Caki2 (cell line): ENCODE measurements at places on chromosomes 12 and 14.
A peak's percentile ranks its signal among the peaks of the same experiment; 100 is the strongest.

DNA sequence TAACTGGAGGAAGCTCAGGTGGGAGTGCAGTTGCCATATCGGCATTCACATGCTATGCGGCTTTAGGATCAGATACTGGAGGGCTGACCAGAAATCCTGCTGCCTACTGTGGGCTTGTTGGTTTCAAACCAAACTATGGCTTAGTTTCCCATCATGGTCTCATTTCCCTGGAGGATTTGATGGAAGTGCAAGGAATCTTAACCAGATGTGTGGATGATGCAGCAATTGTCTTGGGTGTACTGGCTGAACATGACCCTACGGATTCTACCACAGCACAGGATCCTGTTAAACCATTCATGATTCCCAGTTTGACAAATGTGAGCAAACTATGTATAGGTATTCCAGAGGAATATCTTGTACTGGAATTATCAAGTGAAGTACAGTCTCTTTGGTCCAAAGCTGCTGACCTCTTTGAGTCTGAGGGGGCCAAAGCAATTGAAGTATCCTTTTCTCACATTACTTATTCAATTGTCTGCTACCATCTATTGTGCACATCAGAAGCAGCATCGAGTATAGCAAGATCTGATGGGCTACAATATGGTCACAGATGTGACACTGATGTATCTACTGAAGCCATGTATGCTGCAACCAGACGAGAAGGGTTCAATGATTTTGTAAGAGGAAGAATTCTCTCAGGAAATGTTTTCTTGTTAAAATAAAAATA lies 42.9 kb downstream of the RALGAPA1 start:
- no peak for DNase-seq

GRCh38 chr14:68598621-68599447 lies 194.0 kb downstream of the ZFP36L1 start:
- peak; percentile 89 for DNase-seq

GRCh38 chr14:101588286-101588975 lies 27.1 kb downstream of the DIO3 start:
- no peak for DNase-seq

- DNase-seq: no peak
Measured at GRCh38 chr14:65941091-65941490, 528.6 kb downstream of the FUT8 start.

GRCh38 chr12:1115484-1116231 lies 124.6 kb downstream of the ERC1 start:
- peak; percentile 21 for DNase-seq

- DNase-seq: no peak
Measured at GRCh38 chr12:97456571-97457188, 5.9 kb upstream of the RMST start.

DNA sequence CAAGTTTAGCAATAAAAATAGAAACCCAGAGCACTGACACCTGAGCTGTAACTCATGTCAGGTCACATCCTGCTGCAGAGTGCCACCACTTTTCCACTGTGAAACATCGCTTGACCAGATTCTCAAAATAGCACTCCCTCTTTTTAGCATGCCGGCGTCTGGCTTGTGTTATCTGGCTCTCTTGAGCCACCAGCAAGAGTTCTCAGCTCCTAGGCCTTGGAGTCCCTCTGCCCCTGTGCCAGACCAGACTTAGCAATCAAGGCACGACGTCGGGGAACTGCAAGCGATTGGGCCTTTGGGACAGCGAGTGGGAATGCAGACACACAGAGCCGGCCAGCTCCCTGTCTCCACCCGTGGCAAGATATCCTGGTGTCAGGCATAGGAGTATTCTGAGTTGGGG lies 52.5 kb downstream of the SPIC start:
- DNase-seq: no peak

GRCh38 chr12:49945394-49946080 lies 5.0 kb upstream of the AQP2 start:
- DNase-seq: peak; percentile 71

GRCh38 chr12:26761775-26762174 lies 71.2 kb downstream of the ITPR2 start:
- DNase-seq: no peak

DNA sequence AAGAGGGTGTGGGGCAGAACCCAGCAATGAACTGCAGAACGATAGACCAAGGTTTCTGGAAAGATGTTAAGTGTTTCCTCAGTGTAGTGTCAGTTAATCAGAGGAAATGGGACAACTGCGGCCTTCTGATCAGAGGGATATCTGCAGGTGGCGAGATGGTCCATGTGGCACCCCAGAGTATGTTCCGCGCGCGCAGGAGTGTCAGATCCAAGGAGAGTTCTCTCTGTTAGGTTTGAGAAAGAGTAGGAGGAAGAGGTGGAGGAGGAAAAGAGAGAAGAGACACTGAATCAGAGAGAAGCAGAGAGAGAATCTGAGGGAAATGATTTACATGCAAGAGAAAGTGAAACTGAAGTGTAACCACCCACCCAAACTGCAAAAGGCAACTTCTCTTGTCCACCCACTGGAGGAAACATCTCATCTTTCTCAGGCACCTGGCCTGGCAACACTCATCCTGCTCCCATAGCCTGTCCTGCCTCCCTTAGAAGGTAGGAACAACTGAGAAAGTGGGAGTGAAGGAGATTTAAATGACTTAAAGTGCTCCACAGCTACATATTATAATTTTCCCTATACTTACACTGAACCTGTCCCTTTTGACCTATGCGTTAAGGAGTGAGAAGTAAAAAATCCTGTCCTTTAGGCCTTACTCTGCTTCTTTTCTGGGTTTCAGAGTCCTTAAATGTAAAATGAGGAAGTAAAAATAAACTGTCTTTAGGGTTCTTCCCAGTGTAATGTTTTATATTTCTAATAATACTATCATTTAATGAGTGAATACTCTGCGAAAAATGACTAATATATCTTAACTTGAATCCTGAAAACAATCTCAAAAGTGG lies 6.8 kb upstream of the TESPA1 start:
- no peak for DNase-seq

DNA sequence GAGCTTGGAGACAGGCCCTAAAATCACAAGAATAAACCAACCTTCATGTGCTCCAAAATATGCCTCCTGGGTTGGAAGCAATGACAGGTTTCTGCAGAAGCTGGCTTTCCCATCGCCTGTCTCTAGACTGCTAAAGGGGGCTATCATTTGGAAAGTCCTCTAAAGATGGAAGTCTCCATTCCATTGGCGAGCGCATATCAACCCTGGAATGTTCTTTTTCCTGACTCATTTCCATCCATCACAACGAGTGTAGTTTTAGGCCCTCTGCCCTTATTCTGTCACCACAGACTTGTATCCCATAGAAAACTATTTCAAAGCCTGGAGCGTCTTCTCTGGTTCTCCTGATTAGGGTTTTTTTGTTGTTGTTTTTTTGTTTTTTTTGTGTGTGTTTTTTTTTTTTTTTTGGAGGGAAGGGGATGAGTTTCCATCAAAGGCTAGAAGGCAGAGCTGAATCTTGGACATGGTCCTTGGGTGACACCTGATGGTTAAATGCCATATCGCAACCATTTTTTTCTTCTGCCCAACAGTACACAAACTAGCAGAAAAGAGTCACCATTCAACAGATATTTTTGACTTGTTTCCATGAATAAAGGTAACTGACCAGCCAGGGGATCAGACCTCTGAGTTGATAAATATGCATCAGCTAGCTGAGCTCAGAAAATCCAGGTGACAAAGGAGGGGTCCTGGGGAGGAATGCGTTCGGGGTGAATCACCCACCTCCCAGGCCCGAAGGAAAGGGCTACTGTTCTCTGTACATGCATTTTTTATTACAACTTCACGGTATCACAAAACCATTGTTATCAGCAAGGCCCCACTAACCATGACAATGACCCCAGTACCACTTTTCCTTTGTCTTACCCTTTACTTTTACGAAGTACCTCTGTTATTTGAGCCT lies 40.5 kb downstream of the KCNA5 start:
- DNase-seq: peak; percentile 84

DNA sequence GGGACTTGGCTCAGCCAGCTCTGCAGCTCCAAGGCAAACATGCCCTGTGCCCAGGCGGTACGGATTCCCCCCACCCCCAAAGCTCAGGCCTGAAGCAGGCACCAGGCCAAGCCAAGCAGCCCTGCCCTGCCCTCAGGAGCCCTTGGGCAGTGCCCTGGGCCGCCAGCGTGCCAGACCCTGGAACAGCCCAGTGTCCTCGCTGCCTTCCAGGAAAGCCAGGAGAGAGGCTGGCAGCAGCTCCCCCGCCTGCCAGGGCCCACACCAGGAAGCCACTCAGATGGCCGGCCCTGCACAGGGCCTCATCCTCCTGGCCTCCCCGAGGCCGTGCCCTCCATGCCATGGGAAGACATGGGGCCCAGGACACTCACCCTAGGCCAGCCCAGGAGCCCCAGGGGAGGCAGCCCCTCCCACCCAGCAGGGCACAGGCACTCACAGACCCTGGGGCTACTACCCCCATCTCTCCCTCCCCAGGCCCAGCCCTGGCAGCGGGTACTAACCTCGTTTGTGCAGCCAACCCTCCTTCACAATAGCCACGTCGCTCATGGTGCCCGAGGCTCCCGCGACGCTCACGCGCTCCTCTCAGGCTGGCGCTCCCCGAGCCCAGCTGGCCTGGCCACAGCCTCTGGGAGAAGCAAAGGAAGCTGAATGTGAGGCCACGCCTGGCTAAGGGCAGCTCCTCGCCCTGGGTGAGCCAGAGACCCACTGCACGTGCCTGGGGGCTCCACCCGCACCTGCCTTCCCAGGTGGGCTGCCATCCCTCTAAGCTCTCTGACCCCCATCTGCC lies 3.3 kb downstream of the AKT1 start:
- no peak for DNase-seq

DNA sequence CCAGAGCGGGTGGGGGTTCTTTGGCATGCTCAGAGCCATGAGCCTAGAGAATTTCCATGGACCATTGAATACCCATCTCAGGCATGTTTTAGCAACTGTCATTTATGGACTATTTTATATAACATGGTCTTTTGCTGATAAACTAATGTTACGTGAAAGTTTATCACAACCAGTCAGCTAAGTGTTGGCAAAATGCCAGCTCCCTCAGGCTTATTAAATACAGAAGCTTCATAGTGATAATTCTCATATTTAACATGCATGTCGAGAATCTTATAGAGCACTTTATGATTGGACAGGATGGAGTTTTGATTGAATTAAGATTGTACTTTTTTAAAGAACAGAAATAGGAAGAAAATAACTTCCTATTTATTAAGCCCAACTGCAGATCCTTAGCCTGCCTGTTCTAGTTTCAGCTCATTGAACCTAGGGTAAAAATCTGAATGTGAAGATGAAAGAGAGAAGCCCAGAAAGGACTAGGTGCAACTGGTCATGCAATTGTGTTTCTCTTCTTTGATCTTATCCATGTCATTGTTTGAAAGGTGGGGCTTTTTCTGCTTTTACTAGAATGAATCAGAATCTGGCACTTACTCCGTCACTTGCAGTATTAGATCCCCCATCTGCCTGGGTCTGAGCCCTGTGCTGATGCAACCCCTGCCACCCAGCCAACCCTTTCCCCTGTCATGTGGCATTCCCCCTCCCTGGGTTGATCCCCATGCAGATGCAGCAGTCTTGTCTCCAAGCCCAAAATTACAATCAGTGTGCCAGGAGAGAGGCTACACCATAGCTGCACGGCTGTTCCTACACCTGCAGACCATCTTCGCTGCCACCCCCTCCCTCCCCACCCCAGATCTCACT lies 134.6 kb upstream of the EVL start:
- no peak for DNase-seq

DNA sequence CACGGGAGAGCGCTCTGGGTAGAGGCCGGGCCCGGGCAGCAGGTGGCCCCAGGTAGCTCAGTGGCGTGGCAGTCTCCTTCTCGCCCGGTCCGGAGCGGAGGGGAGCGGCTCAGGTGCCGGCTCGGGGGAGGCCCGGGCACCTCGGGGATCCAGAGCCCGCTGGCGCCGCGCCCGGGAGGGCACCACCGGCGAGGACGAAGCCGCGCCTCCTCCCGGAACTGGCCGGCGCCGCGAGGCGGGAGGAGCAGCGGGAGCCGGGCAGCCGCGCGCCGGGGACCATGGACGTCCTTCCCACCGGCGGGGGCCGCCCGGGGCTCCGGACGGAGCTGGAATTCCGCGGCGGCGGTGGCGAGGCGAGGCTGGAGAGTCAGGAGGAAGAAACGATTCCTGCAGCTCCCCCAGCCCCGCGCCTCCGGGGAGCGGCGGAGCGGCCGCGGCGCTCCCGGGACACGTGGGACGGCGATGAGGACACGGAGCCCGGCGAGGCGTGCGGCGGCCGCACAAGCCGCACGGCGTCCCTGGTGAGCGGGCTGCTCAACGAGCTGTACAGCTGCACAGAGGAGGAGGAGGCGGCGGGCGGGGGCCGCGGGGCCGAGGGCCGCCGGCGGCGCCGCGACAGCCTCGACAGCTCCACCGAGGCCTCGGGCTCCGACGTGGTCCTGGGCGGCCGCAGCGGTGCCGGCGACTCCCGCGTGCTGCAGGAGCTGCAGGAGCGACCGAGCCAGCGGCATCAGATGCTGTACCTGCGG lies 21.5 kb upstream of the GNS start:
- DNase-seq: peak; percentile 76

GRCh38 chr14:23099212-23099861 lies 4.0 kb downstream of the C14orf119 start:
- no peak for DNase-seq

- peak; percentile 19 for DNase-seq
Measured at GRCh38 chr12:72547573-72547972, 275.4 kb downstream of the TRHDE start.

DNA sequence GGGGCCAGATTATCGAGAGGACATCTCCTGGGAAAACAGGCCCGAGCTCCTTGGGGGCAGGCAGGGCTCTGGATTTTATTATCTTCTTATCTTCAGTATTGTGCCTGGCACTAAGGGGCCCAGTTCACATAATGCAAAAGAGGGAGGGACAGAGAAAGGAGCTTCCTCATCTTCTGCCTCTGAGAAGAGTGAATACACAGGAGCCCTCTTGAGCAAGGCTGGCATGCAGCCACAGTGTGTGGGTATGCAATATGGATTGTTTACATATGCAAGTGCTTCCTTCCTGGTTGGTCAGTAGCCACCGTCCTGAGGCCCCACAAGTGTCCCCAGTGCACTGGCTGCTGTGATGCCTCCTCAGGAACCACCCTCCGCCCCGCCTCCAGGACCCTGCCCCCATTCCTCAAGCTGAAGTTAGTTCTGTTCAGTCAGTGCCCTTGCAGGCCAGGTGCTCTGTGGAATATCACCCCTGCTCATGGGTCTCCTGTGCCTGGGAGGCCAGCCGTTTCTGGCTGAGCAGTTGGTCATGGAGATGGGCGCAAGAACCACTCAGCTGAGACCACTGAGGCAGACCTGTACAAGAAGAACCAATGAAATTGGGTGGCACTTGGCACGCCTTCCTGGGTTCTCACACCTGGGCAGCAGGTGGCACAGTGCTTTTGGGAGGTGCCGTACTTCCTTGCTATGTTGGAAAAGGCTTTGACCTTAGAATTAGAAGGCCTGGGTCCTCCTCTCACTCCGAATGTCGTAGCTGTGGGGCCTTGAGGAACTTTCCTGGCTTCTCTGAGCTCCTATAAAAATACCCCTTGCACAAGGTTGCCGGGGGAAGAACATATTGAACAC lies 35.1 kb upstream of the ACTN1 start:
- peak; percentile 72 for DNase-seq

GRCh38 chr12:87783467-87783866 lies 245.7 kb downstream of the C12orf50 start:
- DNase-seq: no peak

DNA sequence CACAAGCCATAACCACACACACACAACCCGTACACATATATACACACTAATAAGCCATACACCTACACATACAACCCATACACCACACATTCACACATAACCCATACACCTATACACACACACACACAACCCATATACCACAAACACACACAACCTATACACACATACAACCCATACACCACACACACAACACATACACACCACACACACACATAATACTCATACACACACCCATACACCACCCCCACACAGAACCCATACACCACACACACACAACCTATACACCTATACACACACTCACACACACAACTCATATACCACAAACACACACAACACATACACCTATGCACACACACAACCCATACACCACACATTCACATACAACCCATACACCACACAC lies 44.1 kb downstream of the TMEM121 start:
- no peak for DNase-seq
